ENCODE measurements at places on chromosomes 13 and 19.

- peak; percentile 86 for DNase-seq
These were observed at the start of gene MAST1 for GRCh38 chr19:12838182-12838885. TSS of gene MAST1 (plus strand) at chr19:12838515. CDS start at chr19:12838573, 58 bp downstream.

DNA sequence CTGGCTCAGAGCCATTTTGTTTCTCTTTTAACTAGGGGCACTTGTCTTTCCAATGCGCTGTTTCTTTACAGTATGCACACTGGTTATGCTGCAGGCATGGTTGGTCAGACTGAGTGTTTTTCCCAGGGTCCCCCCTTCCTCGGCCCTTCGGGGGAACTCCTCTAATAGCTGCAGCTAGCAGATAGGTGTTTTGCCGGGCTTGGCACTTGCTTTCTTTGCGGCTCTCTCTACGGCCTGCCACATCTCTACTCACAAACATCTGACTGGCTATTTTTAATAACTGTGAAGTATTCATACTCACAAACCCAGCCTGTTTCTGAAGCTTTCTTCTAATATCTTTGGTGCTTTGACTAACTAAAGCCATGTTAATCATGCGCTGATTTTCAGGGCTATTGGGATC is 89.4 kb downstream of the SLC25A15 start:
- no peak for DNase-seq

GRCh38 chr19:13007292-13008045 is 12.2 kb downstream of the NFIX start:
- no peak for DNase-seq

DNA sequence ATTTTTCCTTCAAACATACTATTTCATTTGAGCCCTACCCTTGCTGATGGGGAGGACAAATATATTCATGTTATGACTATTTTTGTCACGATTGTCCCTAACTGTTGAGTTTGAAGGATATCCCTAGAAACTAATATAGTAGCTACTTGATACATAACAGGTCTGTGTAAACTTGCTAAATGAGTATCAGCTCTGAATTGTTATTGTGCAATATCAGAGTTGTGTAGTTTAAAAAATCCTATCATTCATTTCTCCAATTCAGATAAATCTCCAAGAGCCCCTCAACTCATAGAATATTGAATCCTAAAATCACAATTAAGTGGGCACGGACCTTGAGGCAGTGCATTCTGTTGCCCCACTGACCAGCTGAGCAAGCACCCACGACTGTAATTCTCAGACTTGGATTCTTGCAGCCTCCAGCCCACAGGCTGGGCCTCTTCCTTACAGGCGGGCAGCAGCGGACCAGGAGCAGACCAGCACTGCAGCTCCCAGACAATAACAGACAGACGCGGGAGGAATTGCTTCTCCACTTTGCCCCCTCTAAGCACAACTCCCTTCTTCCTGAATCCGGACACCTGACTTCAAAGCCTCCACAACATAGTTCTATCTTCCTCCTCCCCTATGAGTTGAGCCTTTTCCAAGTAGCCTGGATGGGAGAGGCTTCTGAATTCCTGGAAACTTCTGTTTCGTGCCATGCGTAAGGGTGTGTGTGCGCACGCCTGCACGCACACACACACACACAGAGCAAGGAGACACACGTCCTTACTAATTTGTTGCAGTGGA is 337.6 kb upstream of the ARGLU1 start:
- no peak for DNase-seq

DNA sequence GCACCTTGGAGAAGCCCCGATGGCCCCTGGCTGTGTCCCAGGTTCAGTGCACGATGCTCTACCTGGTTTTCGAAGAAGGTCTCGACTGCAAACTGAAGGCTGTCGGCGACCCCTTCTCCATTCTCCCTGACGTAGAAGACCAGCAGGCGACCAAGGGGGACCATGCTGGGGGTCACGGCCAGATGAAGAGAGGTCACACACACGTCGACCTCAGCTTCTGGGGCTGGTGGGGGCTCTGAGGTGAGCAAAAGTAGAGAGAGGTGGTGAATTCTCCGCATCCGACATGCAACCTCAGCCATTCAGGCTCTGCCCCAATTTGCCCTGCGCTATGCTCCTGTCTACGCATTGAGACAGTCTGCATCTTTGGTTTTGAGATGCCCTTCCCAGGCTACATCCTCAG is 49.3 kb downstream of the CPAMD8 start:
- no peak for DNase-seq

- no peak for DNase-seq
These were observed 68.7 kb downstream of the IPO5 start for GRCh38 chr13:98022210-98022609.

DNA sequence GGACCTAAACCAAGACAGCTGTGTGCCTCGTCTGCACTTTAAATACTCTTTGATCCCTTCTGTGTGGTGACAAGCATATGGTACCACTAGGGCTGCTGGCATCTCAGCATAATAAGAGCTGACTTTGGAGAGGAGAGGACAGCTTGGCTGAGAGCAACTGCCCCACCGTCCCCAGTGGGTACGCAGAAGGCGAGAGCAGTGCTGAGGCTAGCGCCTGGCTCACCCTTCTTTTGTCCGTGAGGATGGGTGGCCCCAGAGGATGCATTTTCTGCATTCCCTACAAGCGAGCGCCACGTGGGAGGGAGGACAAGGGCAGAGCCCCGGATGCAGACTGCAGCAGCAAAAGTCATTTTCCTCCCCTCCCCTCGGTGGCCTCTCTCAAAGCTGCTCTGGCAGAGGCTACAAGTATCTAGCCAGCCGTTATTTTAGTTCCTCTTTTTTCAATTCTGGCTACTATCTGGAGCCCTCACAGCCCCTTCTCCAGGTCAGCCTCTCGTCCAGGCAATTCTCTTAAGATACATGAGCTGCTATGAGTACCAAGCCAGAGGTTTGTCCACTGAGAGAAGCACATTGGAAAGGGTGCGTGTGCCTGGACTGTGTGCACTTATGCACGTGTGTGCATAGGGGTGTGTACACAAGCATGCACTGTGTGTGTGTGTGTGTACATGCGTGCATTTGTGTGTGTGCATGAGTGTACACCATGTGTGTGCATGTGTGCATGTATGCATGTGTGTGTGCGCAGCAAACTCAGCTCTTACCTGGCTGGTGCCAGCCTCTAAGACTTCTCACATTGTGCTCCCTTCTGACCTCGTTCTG is 51.3 kb downstream of the RAB20 start:
- no peak for DNase-seq

GRCh38 chr19:57273014-57273413 is 7.3 kb upstream of the ZNF460 start:
- no peak for DNase-seq

GRCh38 chr13:100552755-100553154 is 35.8 kb downstream of the GGACT start:
- DNase-seq = no peak

GRCh38 chr19:35154525-35155406 is at the start of gene FXYD5:
TSS of gene FXYD5 (plus strand) at chr19:35154735. CDS start at chr19:35155551, 816 bp downstream.
- DNase-seq = no peak

- no peak for DNase-seq
These were observed 77.4 kb upstream of the NBEA start for GRCh38 chr13:34864671-34865070.

DNA sequence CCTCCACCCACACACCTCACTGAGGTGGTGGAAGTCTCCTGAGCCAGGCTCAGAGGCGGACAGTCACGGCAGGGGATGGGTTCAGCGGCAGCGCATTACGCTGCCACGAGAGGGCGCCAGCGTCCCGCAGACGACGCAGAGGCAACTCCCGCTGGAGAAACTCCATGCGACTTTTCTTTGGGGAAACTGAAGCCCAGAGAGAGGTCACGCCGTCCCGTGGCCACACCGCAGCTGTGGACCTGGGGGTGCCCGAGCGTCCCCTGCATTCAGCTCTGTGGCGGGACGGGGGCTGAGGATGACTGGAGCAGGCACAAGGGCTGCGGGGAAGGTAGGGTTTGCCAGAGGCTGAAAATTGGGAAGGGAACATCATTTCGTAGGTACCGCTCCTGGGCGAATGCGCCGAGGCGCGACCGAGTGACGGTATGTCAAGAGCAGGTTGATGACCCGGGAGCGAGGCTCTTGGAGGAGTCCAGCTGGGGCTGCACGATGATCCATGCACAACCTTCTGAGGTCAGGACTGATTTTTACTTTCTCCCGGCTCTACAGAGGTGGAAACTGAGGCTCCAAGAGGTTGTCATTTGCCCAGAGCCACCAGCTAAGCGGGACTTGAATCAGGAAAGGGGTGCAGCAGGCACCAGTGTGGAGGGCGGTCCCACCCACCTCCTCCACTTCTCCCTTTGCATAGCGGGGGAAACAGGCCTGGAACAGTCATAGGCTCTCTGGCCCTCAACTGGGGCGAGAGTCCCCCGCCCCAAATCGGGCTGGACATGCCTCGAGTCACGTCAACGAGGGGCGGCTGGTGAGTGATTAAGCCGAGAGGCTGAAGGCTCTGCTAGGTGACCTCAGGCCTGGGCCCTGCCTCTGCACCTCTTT is 690 bp upstream of the ARRDC2 start:
- peak; percentile 95 for DNase-seq

DNA sequence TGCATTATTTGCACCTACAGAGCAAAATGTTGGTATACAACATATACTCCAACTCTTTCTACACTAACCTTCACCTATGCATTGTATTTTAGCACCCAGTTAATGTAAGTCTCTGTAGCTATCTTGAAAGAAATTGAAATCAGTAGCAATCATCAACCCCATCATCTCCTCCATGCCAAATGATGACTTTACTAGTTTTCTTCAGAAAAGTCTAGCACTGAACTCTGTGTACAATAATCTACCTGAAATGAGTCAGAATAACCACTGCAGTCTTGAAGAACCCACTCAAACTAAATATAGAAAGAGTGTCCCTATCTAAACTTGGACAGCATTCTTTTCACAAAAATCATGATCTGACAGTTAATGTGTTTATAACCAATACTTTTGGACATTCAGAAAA is 9.8 kb downstream of the IRS2 start:
- no peak for DNase-seq

GRCh38 chr13:99403458-99403971 is 96.3 kb upstream of the GPR183 start:
- DNase-seq = no peak

DNA sequence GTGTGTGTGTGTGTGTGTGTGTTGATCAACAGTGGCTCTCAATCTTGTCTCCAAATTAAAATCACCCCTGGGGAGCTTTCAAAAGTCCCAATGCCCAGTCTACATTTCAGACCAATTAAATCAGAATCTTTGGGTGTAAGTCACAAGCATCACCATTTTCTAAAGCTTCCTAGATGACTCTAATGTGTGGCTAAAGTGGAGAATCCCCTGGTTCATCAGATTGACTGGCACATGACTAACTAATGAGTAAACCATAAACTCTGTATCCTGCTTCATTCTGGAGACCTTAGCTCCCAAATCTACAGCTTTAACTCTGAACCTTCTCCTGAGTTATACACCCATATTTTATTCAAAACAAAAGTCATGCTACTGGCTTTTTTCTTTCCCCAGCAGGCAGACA is 131.3 kb downstream of the SUCLA2 start:
- no peak for DNase-seq

GRCh38 chr13:34933349-34933748 is 8.7 kb upstream of the NBEA start:
- no peak for DNase-seq

- DNase-seq = no peak
These were observed 6.0 kb upstream of the MAB21L1 start for GRCh38 chr13:35482527-35482926.

DNA sequence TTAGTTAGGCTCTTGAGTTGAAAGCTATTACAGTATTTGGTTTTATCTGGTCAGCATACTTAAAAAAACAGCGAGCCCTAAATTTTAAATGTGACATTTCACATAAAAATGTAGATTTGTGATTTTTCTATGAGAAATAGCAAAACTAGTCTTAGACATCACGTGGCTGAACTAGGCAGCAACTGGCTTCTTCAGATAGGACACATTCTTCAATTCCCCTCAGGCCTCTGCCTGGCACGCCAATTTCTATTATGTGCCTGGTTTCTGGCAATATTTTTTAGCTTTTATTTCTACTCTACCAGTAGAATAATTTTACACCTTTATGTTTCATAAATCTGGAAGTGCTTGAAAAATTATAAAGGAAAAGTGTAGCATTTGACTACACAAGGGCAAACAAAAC is 433.7 kb downstream of the DIAPH3 start:
- DNase-seq = no peak

- DNase-seq = no peak
These were observed 293.7 kb downstream of the POU4F1 start for GRCh38 chr13:78309497-78310180.

GRCh38 chr13:110965038-110965754 is 50.3 kb upstream of the ANKRD10 start:
- no peak for DNase-seq

All from H1 (cell line).